Stimulated activated CD4-positive, alpha-beta T cell treated with anti-CD3 and anti-CD28 coated beads, Interleukin-15, amount 100 ng/mL, for 48 hours (primary cell): ENCODE measurements at places on chromosomes 1 and 21.

GRCh38 chr1:107138767-107139445, 1.9 kb upstream of the NTNG1 start:
- DNase-seq, result no peak

DNA sequence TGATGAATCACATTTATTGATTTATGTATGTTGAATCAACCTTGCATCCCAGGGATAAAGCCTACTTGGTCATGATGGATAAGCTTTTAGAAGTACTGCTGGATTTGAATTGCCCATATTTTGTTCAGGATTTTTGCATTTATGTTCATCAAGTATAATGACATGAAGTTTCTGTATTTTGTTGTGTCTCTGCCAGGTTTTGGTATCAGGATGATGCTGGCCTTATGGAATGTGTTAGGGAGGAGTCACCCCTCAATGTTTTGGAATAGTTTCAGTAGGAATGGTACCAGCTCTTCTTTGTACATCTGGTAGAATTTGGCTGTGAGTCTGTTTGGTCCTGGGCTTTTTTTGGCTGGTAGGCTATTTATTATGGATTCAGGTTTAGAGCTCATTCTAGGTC, 1643.1 kb upstream of the B3GALT2 start:
- DNase-seq, result no peak

DNA sequence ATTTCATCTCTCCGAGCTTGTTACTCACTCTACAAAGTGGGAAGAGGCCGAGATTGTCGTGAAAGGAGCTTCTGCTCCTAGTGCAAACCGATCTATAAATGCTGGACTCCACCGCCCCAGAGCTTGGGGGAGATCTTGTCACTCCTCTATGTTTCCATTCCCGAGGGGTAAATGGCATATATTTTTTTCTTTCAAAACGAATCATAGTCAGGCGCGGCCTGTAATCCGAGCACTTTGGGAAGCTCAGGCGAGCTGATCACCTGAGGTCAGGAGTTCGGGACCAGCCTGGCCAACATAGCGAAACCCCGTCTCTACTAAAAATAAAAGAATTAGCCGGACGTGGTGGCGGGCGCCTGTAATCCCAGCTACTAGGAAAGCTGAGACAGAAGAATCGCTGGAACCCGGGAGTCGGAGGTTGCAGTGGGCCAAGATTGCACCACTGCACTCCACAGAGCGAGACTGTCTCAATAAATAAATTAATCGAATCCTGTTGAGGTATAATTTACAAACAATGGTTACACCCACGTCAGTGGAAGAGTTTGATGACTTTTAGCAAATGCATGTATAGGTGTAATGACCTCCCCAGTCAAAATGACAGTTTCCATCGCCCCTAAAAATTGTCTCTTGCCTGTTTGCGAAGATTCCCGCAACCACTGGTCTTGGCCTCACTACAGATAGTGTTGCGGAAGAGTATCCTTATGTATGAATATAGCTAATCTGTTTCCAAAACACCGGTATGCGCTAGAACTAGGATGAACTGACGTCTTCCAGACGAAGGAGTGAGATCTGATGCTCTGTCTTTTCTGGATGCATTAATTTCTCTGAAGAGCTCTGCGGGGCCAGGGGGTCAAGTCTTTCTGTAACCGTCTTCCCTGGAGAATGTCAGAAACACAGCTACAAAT, 840 bp upstream of the HEATR1 start:
- no peak for DNase-seq

- no peak for DNase-seq
Measured at GRCh38 chr1:30314591-30314990, 408.8 kb downstream of the MATN1 start.

GRCh38 chr1:83997631-83998030, 1.3 kb downstream of the TTLL7 start:
- DNase-seq, result no peak

DNA sequence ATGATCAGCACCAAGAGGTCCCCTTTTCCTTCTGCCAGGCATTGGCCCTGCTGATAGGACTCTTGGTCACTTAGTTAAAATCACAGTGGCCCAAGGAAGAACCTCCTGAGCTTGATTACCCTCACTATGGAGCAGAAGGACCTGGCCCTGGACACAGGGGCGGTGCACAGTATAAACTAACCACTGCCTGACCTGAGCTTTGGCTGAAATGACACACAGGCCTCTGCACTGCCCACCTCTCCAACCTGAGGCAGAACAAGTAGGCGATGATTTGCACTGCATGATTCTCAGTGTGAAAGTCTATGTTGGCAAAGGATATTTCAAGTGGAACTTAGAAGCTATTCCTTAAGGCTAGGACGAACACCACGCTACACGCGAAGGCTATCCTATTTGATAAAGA, 48.5 kb downstream of the CAPN2 start:
- no peak for DNase-seq

DNA sequence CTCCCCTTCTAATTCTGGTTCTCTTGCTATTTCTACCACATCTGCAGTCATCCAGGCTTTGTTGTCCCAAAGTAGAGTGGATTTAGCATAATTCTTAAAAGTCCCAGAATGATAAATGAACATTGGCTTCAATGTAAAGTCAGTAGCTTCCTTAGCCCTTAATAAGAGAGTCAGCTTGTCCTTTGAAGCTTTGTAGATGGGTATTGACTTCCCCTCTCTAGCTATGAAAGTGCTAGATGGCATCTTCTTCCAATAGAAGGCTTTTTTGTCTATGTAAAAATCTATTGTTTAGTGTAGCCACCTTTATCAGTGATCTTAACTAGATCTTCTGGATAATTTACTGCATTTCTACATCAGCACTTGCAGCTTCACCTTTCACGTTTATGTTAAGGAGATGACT, 181.4 kb upstream of the B3GALT2 start:
- no peak for DNase-seq

DNA sequence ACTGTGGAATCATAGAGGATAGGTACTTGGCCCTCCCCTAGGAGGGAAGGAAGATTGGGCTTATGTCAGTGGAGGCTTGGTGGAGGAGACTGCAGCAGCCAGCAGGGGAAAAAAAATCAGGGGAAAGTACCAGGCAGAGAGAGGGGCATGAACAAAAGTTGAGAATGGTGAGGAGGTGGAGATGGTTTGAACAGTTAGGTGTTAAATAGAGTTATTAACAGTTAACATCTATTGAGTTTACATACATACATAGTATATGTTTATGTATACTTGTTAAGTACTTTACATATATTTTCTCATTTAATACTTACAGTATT, 136.5 kb upstream of the HNRNPU start:
- no peak for DNase-seq

GRCh38 chr1:181120924-181121323, 32.4 kb downstream of the IER5 start:
- DNase-seq, result no peak

DNA sequence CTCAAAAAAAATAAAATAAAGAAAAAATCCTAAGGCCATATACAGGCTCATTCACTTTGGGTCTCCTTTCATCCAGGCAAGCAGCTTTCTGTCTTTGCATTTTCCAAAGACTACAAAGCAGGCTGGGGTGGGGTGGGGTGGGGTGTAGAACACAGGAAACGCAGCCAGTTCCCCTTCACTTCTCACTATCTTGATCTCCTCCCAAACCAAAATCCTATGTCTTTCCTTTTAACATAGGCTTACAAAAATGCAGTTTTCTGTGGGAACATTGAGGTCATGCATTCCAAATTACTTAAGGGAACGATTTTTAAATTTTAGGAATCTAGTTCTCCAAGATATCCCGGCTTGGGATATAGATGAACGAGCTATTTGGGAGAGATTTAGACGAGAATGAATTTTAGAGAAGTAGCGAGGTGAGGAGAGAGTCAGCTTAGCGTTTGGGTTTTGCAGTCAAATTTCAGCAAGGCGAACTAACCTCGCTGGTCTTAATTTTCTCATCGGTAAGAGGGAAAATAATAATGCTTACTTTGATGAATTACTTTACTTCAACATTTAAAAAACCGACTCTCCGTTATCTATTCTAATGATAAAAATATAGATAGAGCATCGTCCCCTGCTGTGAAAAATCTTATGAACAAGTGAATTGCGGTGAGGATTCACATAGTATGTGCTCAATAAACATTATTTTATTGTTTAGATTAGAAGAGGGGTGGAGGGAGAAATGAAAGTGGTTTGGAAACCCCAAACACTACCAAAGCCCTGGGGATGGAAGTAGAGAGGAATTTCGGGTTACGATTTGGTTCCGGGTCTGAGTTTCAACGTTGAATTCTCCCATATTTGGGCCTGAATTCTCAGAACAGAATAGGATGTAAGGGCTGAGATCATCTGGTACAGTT, 735 bp upstream of the STX12 start:
- DNase-seq, result no peak

DNA sequence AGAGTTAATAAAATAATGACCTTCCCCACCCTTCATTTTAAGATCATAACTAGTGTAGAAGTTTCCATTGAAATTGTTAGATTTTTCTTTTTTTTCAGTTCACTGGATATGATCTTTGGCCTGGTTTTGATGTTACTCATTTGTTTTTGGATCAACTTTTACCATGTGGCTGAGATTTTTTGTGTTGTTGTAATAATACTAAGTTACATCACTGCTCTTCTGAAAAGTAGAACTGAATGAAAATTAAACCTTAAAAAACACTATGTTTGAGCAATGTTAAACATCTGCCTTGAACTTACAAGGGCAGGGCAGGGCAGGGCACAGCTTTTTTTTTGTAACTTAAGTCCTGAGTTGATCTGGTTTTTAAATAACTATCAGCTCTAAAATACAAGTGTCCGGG, 204.8 kb upstream of the ADAMTS5 start:
- no peak for DNase-seq
